ENCODE measurements at places on chromosomes 11 and 22. TPM values are rescaled to one million over a fixed set of nuclear protein-coding genes. Genes with fewer than 3 reads are reported as not detected.

ANGPTL5 gene
- not detected for total RNA-seq

FOSL1 gene
- 374 TPM for total RNA-seq

TIGD3 gene
- total RNA-seq: 0.40 TPM

ADAMTS15 gene
- 0.03 TPM for total RNA-seq

KREMEN1 gene
- 0.92 TPM for total RNA-seq

TUBA8 gene
- 0.17 TPM for total RNA-seq

DNA sequence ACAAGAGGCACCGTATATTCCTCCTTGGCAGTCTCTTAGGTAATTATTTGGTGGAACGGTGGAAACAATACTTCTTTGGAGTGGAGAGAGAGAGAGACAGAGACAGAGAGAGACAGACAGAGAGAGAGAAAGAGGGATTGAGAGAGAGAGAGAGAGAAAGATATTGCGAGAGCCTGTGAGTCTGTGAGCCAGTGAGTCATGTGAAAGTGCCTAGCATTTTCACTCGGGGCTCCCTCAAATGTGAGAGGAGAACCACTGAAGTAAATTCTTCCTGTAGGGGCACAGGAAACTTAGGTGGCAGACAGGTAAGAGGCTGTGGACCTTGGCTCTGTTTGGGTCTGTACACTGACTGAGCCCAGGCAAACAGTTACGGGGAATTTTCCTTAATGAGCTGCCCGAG lies 31.6 kb upstream of the SNX19 start:
- DNase-seq: no peak

GRCh38 chr11:72112143-72112977 lies at the start of gene ANAPC15:
ANAPC15 (minus strand) TSS chr11:72112695; CDS start chr11:72111276, 1,419 bp downstream.
- peak; percentile 99 for DNase-seq

DNA sequence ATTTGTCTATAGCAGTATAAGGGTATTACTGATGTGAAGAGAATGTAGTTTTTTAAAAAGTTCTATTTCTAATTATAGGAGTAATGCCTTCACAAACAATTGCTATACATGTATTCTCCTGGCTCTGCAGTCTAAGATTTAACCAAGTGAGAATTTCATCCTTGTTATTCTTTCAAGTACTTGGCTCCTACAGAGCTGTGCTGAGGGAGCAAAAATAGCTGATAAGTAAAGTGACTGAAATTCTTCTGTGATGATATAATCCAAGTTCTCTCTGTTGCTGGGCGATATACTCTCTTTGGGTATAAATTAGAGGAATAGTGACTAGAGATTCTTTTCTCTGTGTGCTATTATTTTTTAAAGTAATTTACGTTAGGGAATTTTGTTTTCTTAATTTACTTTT lies 68.0 kb downstream of the PGR start:
- peak; percentile 11 for DNase-seq

GRCh38 chr11:14644226-14645014 lies 816 bp downstream of the PDE3B start:
- peak; percentile 6 for DNase-seq

DNA sequence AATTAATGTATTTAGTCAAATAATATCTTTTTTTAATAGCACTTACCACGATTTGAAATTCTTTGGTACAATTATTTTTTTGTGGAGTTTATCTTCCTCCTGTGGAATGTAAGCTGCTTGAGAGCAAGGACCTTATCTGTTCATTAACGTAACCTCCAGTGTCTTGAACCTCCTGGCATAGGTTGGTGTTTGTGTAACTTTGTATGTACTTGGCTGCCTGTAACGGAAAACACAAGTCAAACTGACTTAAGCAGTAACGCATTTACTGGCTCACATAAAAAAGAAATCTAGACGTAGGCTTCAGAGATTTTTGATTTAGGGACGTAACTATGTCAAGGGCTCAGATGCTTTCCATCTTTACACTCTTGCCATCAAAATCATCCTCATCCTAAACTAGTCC lies 56.1 kb downstream of the ARHGEF12 start:
- DNase-seq: no peak

GRCh38 chr11:9250139-9250582 lies 15.0 kb downstream of the DENND5A start:
- DNase-seq: no peak

DNA sequence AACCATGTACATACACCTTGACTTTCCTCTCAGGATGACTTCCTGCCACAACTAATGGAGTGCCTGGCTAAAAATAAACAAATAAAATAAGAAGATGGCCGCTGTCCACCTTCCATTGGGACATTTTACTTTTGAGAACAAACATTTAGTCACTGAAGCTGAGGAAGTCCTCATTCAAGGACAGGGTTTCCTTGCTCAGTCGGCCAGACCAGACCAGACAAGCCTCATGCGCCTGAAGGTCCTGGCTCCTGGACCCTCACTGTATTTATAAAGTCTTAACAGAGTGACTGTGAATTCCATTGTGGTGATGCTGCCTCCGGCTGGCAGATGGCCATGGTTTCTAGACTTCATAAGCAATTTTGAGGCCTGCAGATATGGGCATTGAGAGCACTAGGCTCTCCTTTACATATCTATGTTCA lies 114.5 kb downstream of the MAML2 start:
- DNase-seq: peak; percentile 93

- DNase-seq: no peak
Observed at GRCh38 chr11:131229221-131229620, 141.2 kb upstream of the NTM start.

GRCh38 chr22:21710156-21710555 lies 25.4 kb downstream of the YPEL1 start:
- peak; percentile 34 for DNase-seq

- DNase-seq: no peak
Observed at GRCh38 chr11:73425108-73425507, 48.9 kb downstream of the RELT start.

DNA sequence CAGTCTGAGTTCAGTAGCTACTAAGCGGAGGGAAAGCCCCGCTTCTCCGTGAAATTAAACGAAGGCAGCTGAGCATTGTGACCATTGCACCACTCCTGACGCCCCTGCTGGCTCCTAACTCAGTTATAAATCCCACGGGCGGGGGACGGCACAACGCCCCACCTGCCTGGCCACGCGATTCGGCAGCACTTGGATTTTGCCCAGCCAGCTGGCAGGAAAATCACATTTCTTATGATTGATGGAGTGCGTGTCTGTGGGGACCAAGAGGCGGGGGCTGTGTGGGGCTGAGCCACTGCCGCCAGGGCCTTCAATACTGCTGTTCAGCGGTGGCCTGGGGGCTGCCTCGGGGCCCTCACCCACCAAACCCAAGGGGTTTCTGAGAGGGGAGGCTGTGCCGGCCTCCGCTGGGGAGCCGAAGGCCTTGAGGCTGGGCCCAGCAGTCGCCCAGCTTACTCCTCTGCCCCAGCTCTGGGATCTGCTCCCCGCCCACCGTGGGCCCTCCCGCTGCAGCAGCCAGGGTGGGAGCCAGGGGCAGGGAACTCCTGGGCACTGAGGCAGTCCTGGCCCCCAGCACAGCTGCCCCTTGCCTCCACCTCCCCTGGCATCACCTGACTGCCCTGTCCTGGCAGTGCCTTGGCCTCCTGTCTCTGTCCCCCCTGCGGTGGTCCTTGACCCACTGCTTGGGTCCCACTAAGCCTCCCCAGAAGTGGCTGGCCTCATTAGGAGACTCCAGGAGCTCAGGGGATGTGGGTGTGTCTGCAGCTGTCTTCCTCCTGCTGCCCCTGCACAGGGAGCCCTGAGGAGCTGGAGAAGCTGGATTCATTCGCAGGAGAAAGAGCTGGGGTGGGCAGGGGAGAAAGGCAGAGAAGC lies 30.7 kb downstream of the SHISAL1 start:
- no peak for DNase-seq

DNA sequence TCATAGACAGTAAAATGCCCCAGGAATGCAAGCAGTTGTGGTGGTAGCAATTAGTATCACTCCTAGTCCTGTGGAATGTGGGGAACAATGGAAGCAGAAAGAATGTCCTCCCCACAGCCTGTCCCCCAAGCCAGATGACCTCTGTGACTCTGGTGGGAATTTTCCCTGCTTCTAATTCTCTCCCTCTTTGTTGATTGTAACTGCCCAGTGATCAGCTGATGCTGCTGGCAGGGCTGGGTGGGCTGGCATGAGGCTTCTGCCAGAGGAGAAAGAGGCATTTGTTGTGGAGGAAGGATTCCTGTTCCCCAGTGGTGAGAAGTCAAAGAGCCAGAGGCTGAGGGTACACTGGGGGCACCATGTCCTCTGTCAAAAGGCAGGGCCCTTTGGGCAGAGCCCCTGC lies 116.7 kb upstream of the NCAM1 start:
- DNase-seq: no peak

DNA sequence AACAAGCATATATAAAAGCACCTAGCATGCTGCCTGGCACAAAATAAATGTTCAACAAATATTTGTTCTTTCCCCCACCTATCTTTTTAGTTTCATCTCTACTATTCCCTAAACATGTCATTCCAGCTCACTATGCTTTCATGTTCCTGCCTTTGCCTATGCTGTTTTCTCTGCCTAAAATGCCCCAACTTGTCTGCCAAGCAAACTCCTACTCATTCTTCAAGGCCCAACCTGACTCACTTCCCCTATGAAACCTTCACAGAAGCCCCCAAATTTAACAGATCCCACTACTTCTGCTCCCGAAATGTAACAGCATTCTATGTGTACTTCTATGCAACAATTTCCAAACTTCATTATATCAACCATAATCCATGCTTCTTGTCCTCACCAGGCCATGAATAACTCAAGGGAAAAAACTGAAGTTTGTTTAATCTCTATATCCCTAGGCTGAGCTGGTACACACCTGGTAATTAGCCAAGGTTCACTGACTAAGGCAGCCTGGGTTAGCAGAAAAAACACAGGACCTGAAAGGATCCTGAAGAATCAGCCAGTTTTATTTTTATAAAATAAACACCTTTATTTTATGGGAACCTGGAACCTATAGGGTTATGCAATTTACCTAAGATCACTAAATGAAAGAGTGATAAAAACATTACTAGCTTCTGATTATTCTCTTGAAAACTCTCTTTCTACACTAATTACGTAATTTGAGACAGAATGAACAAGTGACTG lies 72.2 kb downstream of the PAK1 start:
- peak; percentile 35 for DNase-seq

GRCh38 chr11:31770011-31770700 lies 41.0 kb downstream of the PAX6 start:
- no peak for DNase-seq

DNA sequence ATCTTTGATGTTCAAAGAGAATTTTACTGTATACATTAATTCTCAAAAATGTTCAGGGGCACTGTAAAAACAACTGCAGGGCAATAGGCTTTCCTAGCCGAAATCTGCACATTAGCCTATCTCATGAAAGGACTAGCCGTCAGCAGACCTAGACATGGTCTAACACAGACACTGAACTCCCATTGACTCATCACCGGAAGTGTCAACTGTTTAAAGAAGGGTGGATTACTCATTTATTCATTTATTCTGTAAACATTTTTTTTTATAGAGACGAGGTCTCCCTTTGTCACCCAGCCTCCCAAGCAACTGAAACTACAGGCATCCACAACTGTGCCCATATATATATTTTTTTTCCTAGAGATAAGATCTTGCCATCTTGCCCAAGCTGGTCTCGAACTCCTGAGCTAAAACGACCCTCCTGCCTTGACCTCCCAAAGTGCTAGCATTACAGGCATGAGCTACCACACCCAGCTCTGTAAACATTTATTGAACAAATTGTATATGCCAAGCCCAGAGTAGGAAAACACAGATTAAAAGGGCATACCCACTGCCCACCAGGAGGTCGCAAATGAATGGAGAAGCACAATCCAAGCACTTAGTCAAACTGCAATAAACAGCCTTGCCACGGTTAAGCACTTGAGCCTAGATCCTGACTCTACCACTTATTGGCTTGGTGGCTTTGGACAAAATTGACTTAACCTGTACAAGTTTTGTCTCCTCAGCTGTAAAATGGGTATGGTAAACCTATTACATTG lies 26.6 kb downstream of the RAB30 start:
- peak; percentile 88 for DNase-seq

DNA sequence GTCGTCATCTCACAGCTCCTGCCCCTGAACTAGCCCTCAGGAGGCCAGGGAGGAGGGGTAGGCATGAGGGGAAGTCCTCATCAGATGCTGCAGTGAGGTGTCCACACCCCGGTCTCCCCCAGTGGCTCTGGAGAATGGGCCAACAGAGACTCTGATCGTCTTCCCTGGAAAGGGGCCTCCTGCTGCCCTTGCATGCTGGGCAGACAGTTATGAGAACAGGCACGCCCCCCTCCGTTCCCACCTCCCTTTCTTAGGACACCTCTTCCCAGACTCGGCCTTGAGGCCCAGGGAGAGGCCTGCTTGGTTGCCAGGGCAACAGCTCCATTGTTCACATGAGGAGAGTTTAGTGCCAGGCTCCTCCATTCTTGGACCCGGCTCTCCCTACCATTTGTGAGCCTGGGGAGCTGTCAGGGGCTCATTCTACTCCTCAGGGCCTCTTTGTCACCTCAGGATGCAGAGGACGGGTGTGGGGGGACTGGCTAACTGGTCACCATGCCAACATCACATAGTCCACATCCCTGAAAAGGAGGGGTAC lies 157.7 kb downstream of the TTC17 start:
- DNase-seq: no peak
